ENCODE measurements at places on chromosomes 11 and 22.

DNA sequence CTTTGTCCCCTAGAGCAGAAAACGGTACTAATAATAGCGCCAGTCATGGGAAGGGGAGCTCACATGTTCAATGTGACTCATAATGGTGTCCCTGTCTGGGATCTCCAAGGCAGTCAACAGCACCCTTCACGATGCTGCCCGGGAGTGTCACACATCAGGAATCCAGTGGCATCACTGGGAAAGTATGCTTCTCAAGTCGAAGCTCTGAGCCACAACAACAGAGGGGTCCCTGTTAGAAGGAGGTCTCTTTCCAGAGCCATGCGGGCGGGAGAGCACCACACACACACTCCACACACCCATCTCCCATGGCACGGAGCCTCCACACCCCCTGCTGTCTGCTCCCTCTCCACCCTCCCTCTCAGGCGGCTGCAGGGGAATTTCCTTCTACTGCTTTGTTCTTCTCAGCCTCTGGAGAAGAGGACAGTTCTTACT is 119.7 kb downstream of the ETS1 start:
- DNase-seq: no peak

GRCh38 chr11:23112987-23113886 is 253.0 kb upstream of the CCDC179 start:
- DNase-seq: peak; percentile 78

- no peak for DNase-seq
These were observed 8.8 kb upstream of the MB start for GRCh38 chr22:35625763-35626432.

DNA sequence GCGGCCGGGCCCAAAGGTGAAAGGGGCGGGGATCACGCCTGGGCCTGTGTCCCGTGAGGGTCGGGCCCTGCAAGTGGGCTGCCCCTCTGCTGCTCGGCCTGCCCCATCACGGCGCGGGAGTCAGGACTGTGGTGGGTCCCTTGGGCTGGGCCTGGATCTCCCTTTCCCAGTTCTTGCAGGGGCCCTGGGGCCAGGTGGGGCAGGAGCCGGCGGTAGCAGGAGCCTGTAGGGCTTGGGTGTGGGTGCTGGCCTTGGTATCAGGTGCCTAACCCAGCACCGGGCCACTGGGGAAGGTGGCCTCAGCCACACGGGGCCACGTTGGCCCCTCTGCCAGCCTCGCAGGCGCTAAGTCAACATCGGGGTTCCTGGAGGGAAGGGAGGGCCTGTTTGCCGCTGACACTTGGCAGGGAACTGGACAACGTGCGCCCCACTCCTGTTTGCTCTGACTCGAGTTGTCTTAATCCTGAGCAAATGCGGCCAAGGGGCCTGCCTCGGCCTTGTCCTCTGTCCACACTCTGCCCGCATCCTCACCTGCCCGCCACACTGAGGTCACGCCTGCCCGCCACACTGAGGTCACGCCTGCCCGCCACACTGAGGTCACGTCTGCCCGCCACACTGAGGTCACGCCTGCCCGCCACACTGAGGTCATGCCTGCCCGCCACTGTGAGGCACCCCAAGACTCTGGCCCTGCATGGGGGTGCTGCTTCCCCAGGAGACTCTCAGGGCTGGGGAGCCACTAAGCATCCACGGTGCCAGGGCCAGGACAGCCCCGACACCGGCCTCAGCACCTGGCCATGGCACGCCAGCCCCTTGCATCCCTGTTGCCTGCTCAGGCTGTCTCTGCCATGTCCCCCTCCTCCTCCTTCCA is 14.2 kb upstream of the MUC5B start:
- DNase-seq: no peak

GRCh38 chr11:70151671-70152070 is 51.4 kb upstream of the FADD start:
- no peak for DNase-seq

GRCh38 chr11:93542811-93543229 is 371 bp downstream of the SMCO4 start:
- DNase-seq: no peak
